ENCODE measurements at places on chromosomes 4 and X.

DNA sequence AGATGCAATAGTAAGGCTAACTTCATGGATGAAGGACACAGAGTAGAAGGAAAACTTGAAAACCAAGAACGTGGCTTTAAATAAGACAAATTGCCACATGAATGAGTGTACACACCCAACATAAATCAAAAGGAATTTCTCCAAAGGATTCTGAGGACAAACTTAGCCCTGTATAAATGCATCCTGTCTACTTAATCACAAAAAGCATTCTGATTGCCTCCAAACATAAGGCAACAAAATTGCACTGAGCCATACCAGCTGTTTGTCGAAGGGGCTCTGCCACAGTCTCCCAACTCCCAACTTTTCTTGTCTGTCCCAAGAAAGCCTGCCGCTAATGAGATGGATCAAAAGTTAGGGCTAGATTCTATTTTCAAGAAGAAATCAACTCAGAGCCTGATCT, 194.3 kb downstream of the SOWAHB start:
- no peak for DNase-seq

GRCh38 chr4:80268936-80269335, 2.5 kb downstream of the FGF5 start:
- DNase-seq: no peak

DNA sequence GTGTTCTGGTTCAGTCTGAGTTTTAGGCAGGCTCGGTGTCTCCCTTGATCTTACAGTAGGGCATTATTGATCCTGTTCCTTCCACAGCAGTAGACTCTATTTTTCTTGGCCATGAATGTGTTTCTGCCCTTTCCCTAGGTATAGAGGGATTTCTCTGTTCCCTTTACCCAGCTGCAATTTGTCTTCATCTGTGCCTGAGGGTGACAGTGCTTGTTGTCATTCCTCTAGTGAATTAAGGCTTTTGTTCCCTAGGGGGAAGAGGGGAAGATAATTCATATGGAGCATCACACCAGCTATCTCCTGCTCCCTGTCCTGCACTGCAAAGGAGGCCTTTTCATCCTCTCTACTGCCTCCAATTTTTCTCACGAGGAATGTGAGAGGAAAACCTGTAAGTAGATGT, 39.7 kb upstream of the CXorf51A start:
- no peak for DNase-seq

- DNase-seq: no peak
Observed at GRCh38 chr4:90069151-90069550, 58.0 kb upstream of the CCSER1 start.

DNA sequence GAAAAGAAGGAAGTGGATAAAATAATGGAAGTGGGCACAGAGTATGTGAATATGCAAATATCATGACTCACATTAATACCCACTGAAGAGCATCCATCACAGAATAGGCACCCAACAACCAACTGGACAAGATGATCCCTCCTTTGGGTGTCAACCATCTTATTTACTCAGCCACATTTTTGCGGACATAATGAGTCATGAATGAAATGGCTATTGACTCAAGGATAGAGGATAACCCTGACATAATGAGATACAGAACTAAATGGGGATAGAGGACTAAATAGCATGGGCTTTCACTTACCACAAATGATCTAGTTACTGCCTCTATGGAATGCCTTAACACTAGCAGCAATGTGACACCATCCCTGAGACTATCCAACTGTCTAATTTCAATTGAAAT, 224.7 kb downstream of the ANTXR2 start:
- DNase-seq: no peak

DNA sequence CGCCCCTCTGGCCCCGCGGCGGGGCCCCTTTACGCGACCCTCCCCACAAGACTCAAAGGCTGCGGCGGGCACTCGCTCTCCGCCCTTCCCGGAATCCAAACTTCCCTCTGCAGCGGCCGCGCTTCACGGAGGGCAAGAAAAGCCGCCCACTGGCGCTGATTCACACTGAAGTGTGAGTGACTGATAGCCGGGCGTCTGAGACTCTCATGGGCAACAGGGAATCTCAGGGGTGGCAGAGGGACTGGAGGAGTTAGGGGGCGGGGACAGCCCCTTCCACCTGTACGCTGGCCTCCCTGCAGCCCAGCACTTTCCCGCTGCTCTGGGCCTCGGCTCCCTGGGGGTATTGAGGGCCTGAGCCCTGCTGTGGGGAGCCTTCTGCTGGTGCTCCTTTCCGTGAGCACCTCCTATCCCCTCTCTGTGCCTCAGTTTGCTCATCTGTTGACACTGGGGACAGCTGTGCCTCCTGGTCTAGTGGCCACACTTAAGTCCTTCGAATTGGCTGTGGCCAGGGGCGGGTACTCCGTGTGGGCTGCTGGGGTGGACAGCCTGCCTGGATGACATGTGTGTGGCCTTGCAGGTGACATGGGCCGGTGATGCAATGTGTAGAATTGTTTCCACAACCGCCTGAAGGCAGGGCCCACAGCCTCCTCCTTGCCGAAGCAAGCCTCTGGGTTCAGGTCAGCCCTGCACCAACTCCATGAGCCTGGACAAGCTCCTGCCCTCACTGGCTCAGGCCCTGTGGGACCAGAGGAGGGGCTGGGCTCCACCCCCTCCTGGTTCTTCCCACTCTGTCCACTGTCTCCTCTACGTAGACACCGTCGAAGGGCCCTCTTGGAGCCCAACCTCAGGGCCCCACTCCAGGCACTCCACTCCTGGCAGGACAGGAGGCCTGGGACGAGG, 951 bp downstream of the SH3BP2 start:
- peak; percentile 73 for DNase-seq

- DNase-seq: no peak
Observed at GRCh38 chrX:108268434-108269080, 169.7 kb downstream of the COL4A6 start.

- no peak for DNase-seq
Observed at GRCh38 chrX:68307769-68308168, 125.5 kb downstream of the OPHN1 start.

Data from activated naive CD8-positive, alpha-beta T cell treated with anti-CD3 and anti-CD28 coated beads, Interleukin-2, amount 50 U/mL, for 24 hours (primary cell).